Activated CD8-positive, alpha-beta memory T cell treated with anti-CD3 and anti-CD28 coated beads, Interleukin-2, amount 10 ng/mL, durations not matched to agents 7 days and 5 days (primary cell): ENCODE measurements at places on chromosomes 4 and X.

DNA sequence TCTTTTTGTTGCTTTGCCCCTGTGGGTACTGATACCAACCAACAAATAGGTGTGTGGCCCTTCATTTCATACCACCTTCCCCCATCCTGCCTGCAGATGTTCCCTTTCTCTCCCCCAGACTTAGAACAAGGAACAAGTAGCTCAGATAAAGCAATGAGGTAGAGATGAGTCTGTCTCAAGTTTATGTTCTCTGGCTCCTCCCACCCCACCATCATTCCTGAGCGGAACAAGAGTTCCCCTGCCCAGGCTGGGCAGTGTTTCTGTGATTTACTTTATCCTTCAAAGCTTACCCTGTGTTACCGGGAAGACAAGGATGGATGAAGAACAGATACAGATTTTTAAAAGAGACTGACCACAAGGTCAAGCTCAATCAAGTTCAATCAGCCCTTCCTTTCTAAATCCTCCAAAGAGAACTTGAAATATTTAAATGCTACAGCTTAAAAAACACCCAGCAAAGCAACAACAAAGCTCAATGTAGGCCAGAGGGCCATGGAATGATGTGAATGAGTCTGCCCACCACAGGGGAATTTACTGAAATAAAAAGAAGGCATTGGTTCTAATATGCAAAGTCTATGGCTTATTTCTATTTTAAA is 80.1 kb upstream of the UCP1 start:
- DNase-seq, result no peak

- no peak for DNase-seq
Measured at GRCh38 chrX:1213971-1214370, 1.5 kb upstream of the CRLF2 start.

GRCh38 chrX:149846789-149847188 is 34.2 kb upstream of the MAGEA8 start:
- DNase-seq, result no peak

- DNase-seq, result no peak
Measured at GRCh38 chr4:22094217-22094616, 145.6 kb upstream of the KCNIP4 start.

GRCh38 chr4:141676087-141676670 is 39.8 kb downstream of the IL15 start:
- DNase-seq, result no peak

DNA sequence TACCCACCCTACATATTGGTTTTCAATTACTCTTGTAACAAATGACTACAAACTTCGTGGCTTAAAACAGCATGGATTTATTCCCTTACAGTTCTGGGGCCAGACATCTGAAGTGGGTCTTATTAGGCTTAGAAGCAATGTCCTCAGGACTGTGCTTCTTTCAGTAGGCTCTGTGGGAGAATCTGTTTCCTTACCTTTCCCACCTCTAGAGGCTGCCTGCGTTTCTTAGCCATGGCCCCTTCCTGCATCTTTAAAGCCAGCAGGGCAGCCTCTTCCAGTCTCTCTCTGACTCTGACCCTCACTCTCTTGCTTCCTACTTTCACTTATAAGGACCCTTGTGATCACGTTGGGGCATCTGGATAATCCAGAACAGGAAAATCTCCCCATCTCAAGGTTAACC is 252.5 kb upstream of the PGRMC2 start:
- no peak for DNase-seq

- no peak for DNase-seq
Measured at GRCh38 chr4:148118633-148119032, 323.6 kb downstream of the NR3C2 start.

DNA sequence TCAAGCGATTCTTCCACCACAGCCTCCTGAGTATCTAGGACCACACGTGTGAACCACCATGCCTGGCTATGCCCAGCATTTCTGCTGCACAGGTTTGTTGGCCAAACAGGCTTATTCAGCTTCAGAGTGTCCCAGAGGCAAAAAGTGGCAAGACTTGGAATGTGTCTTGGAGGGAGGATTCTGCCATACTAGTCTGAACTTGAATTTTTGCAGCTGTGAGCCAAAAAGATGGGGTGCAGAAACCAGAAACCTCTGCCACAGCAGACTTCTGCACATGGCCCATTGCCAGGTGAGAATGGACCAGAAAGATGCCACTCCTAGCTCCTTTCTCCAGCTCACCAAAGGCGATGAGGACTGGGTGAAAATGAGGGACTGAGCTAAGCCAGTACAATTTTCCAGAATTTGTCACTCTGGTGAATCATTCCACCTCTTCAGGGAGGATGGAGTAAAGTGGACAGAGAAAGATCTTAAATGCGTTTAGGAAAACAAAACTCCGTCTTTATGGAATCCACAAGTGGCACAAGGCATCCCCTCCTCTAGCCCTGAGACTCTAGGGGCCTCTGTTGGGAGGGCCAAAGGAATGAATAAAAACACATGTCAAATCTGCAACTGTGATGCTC is 369.1 kb upstream of the CLNK start:
- no peak for DNase-seq

GRCh38 chr4:183798301-183799253 is 106.5 kb upstream of the STOX2 start:
- DNase-seq, result no peak

- DNase-seq, result no peak
Measured at GRCh38 chr4:102606846-102607450, 105.8 kb downstream of the NFKB1 start.

- no peak for DNase-seq
Measured at GRCh38 chr4:110064934-110065333, 133.5 kb downstream of the ELOVL6 start.

GRCh38 chrX:16666541-16666940 is 16.6 kb downstream of the S100G start:
- no peak for DNase-seq

DNA sequence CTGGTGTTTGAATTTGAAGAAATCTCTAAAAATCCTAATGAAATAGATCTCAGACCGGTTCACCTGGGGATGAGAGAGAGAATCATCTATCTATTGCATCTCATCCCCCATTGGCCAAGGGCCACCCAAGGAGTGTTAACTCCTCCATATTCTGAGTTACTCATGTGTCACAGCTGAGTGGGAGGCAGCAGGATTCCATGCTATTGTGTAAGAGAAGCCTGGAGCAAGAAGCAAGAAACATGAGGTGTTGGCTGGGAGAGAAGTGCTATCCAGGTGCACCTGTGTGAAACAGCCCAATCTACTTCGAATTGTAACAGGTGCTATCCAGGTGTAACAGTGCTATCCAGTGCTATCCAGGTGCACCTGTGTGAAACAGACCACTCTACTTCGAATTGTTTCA is 150.3 kb upstream of the MAOA start:
- no peak for DNase-seq

GRCh38 chrX:110989447-110989846 is 106.5 kb upstream of the PAK3 start:
- no peak for DNase-seq

DNA sequence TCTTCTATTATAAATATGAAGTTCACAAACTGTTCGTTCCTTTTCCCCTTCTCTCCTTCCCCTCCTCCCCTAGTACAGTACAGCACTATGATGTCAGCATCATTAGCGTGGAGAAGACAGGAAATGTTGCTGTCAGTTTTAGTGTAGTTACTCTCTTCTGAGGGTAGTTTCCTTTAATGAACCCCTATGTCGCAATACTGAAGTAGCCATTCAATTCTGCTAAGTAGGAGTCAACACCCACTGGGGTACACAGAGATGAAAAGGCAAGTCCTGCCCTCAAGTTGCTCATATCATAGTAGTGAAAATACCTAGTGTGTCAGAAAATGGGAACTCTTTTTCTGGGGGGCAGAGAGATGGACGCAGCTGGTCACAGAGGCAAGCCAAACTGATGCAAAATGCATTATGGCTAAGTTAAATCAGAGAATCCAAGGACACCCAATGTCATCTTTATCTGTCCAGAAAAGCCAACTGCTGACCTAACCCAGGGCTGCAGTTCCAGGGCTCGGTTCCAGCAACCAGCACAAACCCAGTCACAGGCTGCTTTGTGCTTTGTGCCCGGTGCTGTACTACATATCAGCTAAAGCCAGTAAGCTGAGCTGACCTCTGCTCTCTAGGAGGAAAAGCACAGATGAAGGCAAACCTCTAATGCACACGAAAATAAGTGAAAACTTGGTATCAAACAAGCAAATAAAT is 31.5 kb downstream of the GRIA3 start:
- DNase-seq, result no peak

DNA sequence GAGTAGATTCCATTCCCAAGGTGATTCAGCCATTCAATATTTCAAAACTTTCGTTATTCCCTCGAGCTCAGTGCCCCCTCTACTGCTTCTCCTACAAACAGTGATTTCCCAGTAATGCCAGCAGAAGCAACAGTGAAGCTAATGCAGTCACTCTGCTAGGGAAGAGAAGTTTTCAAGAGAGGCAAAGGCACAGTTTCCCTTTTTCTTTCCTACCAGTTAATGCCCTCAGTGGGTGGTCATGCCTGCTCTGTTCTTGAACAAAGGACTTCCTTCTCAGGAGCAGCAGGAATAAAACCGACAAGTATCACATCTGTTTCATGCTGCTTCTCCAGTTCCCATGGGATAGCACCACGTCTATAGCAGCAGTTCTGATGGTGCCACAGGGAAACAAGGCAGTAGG is 317.2 kb downstream of the TENM3 start:
- no peak for DNase-seq

DNA sequence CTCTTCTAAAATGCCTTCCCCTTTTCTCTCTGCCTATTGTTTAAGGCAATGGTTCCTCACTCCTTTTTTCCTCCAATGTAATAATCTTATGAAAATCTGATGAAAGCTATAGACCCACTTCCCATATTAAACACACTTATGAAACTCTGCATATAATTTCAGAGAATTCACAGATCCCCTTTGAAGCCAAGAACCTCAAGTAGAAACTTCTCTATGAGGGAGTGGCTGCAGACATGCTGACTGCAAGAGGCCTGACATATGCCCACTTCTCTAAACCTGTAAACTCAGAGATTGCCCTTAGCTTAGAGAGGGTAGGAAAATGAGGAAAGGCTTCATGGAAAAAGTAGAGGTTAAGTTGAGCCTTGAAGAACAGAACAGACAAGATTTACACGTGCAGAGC is 37.6 kb downstream of the TAB3 start:
- DNase-seq, result no peak

GRCh38 chr4:17238633-17239032 is 273.3 kb downstream of the QDPR start:
- no peak for DNase-seq

GRCh38 chr4:157076578-157076947 is 613 bp downstream of the GLRB start:
- no peak for DNase-seq

- no peak for DNase-seq
Measured at GRCh38 chrX:72430405-72430968, 124.8 kb upstream of the CITED1 start.

DNA sequence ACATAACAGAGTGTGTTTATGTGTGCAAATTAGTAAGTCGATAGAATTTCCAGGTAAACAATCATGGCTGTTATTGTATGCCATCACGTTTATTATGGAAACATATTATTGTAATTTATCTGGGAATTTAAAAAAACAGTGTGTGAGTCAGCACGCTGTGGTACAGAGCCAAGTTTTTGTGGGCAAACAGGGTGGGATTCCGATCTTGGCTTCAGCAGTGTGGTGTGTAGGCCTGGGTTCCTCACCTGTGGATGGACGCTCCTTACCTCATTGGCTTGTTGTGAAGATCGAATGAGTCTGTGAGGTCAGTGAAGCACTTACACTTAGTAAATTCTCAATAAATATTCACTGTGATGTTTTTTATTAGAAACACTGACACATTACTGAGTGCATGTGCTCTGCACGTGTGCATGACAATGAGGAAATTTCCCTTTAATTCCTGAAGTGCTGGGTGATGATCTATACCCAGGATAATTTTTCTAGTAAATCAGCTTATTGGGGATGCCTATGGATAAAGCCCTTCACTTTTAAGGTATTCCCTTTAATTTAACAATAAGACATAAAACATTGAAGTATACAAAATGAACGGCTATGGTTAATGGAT is 36.4 kb downstream of the SLIT2 start:
- no peak for DNase-seq

GRCh38 chr4:173332963-173333657 is 1.0 kb downstream of the HMGB2 start:
- no peak for DNase-seq

- no peak for DNase-seq
Measured at GRCh38 chrX:20118065-20118824, 1.5 kb upstream of the MAP7D2 start.

DNA sequence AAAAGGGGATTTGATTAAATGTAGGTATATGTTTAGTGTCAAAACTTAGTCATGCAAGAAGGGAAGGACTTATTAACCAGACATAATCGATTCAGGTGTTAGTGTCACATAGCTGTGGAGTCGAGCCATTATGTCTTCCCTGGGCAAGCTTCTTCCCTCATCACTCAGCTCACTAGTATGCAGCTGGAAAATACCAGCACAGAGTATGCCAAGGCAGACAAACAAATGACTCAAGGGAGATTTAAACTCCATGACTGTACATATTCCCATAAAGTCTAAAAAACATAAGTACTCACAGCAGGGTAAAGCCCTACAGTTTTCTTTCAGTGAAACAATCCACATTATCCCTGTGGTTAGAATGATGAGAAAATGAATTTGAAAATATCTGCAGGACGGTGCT is 304.5 kb downstream of the CBLL2 start:
- DNase-seq, result no peak

DNA sequence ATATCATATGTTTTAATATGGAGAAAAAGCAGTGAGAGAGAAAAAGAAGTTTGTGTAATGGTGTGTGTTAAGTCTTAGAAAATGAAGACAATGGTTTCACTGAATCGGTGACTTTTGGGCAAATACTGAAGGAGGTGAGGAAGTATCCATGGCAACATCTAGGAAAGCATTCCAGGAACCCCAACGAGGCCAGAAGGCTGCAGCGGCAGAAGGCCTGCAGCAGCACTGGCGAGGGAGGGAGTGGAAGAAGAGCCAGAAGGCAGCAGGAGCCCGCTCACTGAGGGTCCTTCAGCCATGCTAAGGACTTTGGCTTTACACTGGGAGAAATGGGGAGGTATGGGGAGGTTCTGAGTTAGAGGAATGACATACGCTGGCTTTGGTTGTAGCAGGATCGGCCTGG is 26.8 kb downstream of the COQ2 start:
- DNase-seq, result no peak

- DNase-seq, result no peak
Measured at GRCh38 chrX:23008431-23009099, 8.8 kb downstream of the DDX53 start.

DNA sequence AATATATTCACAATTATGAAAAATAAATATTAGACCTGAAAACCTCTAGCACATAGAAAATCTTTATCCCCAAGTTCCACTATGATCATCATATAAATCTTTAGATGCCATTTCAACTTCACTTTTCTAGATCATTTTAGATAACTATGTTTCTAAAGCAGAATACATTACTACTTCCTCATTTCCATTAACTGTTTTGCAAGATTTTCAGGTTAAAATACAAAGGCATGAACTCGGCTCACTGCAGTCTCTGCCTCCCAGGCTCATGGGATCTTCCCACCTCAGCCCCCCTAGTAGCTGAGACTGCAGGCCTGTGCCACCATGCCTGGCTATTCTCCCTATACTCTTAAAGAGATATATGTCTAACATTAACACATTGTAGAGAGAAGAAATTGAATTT is 1365.9 kb upstream of the AGA start:
- no peak for DNase-seq

- DNase-seq, result no peak
Measured at GRCh38 chr4:8846046-8846720, 25.5 kb downstream of the HMX1 start.

GRCh38 chr4:157270108-157270507 is 49.6 kb downstream of the GRIA2 start:
- DNase-seq, result no peak

GRCh38 chr4:147334478-147334877 is 146.4 kb upstream of the EDNRA start:
- DNase-seq, result no peak

- DNase-seq, result no peak
Measured at GRCh38 chrX:25527596-25527995, 511.8 kb upstream of the ARX start.
